Pulmonary artery endothelial cell (primary cell): ENCODE measurements at places on chromosomes 6 and 20.

DNA sequence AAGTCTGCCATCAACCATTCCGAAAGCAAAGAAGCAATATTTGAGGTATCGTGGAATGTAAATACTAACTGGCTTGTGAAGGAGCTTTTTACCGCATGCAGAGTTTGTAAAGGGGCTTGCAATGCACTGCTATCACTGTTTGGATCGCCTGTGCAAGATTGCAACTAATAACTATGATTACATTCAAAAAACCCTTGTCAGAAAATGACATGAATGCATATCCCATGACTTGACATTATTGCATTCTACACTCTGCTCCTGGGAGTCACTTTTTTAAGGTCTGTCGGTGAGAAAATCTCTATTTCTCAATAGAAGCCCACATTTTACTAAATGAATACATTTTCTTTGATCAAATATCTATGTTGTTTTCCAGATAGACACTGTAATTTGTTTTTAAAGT, 335.4 kb upstream of the SPTLC3 start:
- no peak for DNase-seq

DNA sequence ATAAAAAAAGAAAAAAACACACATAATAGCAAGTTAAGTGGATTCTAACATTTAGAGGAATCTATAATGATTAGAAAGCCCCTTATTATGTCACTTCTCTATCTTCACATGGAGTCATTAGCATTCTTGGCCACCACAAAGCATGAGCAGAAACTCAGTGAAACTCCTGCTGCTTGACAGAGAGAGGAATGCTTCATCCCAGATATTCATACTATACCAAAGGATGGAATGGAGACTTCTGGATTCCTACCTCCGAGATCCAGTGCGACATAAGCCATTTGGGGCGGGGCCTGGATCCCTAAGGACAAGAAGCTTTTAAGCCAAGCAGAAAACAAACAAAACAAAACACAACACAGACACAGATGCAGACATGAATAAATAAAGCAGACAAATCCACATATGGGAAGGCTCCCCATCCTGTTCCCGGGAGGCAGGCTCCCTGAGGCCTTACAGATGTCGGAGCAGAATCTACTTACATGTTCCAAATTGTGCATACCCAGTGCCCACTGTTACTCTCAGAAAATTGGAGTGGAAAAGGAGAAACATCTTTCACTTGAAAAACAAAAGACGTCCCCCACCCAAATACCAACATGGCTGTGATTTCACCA, 727.3 kb downstream of the MAFB start:
- DNase-seq = no peak

GRCh38 chr20:32285621-32286371, 8.3 kb downstream of the KIF3B start:
- no peak for DNase-seq

GRCh38 chr6:85169189-85169588, 280.7 kb upstream of the NT5E start:
- DNase-seq = no peak

DNA sequence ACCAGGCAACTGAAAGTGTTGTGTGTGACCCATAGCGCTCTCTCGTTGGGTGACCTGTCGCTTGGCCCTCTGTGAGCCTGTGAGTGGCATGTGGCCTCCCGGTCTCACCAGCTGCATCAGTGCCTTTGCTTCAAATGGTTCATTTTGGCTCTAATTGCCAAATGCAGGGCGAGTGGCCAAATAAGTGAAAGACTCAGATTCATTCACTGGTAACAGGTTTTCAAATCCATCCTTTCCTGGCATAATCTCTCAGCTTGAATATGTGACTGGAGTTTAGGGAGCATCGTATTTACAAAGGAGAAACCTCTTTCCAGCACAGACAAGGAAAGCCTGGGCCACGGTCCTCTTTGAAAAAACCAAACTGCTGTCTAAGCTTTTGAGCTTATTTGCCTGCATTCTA, 321.6 kb upstream of the QKI start:
- no peak for DNase-seq

DNA sequence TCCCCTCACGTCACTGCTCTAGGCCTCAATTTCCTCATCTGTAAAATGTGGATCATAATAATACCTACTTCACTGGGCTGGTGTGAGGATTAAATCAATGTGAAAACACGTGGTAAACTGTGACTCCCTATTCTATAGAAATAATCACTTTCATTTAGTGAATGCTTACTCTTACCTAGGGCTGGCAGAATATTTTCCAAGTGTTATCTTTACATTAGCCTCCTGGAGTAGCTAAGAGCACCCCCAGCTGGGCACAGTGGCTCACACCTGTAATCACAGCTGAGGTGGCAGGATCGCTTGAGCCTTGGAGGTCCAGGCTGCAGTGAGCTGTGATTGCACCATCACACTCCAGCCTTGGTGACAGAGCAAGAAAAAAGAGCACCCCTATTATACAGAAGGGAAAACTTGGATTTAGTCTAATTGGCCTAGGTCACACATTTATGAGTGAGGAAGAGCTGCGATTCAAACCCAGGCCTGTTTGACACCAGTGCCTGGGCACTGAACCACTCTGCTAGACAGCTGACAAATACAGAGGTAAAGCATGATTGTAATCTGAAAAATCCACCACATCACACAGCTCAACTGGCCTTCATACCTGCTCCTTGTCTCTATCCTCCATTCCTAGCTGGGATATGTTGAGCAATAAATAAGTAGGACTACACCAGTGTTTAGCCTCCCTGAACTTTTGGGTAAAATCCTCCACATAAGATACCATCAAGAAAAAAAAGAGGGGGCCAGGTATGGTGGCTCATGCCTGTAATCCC, 1.4 kb upstream of the SNTA1 start:
- DNase-seq = no peak

- no peak for DNase-seq
These were observed 2.5 kb downstream of the DEFB132 start for GRCh38 chr20:259981-260380.

GRCh38 chr6:118285791-118286190, 262.3 kb upstream of the PLN start:
- DNase-seq = no peak

DNA sequence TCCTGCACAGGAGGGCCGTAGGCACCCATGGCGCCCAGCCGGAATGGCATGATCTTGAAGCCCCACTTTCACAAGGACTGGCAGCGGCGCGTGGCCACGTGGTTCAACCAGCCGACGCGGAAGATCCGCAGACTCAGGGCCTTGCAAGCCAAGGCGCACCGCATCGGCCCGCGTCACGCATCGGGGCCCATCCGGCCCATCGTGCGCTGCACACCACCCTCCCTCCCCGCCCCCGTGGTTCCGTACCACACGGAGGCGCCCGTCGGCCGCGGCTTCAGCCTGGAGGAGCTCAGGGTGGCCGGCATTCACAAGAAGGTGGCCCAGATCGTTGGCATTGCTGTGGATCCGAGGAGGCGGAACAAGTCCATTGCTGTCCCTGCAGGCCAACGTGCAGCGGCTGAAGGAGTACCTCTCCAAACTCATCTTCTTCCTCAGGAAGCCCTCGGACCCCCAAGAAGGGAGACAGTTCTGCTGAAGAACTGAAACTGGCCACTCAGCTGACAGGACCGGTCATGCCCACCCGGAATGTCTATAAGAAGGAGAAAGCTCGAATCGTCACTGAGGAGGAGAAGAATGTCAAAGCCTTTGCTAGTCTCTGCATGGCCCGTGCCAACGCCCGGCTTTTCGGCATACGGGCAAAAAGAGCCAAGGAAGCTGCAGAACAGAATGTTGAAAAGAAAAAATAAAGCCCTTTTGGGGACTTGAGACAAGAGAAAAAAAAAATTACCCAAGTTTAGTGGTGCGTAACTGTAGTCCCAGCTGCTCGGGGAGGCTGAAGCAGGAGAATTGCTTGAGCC, 9.9 kb upstream of the NCOA5 start:
- no peak for DNase-seq

GRCh38 chr6:53244399-53244931, 95.8 kb upstream of the GCM1 start:
- DNase-seq = no peak
